Activated CD8-positive, alpha-beta memory T cell treated with anti-CD3 and anti-CD28 coated beads, Interleukin-2, amount 50 U/mL, for 48 hours (primary cell): ENCODE measurements at places on chromosomes 3 and 15.

- DNase-seq: peak; percentile 72
Measured at GRCh38 chr3:52243791-52244628, 1.5 kb upstream of the PPM1M start.

DNA sequence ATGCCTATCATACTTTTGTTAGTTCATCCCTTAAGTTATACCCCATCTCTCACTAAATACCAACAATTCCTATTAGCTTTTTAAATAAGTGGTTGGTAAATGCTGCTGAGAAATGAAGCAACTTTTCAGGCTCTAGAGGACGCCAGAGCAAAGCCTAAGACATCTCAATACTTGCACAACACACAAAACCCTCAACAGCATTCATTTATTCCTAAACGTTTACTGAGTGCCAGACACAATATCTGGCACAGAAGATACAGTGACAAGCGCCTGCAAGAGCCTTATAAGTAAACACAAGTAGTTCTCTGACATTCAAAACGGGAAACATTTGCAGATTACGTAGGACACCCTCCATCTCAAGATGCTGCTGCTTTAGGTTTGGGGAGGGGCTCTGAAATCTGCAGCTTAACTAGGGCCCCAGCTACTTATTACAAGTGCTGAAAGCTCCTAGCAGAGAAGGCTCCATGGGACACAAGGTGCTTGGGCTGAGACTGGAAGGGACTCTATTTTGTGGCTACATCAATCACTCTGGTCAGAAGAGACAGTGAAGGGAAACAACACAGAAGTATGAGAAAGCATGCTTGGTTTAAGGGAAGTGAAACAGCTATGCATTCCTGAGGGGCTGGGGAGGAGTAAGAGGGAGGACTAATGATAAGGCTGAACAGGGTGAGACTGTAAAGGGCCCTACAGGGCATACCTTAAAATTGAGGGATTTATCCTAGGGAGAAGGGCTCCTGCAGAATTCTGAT is 311.3 kb downstream of the PLCL2 start:
- DNase-seq: no peak

- no peak for DNase-seq
Measured at GRCh38 chr3:186566772-186567071, 417 bp downstream of the TBCCD1 start.

DNA sequence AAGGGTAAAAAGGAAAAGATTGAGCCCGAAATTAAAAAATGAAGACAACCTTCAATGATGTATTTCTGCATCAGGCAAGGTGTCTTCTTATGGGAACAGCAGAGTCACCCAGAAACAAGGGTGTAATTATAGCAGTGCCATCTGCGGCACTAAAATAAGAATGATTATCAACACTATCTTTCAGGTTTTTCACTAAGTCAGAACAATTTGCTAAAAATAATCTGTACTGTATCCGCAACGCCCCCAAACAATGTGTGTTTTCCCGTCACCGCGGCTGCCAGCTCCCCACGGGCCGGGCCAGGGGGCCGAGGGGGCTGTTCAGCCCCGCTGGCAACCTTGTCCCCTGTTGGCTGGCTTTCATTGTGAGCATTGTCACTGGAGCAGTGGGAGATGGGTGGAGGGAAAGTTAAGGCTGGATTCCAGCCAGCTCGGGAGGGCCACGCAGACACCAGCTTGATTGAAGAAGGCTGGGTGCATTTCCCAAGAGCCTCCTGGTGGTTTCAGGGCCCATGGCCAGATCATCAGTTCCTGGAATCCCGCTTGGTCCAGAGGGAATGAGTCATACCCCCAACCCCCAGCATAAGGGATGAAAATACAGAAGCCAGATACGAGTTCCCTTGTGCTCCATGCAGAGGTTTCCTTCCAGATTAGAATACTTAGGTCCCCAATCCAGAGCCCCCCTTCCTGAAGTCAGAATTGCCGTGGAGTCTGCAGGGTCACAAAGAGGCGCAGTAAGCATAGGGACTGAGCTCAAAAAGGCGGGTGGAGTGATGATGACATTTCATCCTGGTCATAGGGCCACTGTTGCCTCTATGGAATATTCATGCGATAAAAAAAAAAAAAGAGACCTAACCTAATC is 90.2 kb upstream of the KLF13 start:
- DNase-seq: no peak
